NCI-H2081 treated with DMSO at 0.1 percent for 48 hours (cell line): ENCODE measurements at places on chromosomes 6 and 20.

DNA sequence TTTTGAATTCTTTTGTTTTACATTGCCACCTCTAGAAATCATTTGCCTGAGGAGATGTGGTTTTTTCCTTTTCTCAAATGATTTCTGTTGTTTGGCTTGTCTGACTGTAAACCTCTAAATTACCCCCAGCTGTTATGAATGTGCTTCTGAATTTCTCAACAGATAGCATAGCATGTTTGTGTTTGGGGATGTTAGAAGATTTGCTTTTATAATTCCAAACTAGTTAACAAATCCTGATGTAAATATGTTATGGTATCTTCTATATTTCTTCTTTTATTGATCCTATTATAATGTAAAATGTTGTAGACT, 31.6 kb upstream of the EZR start:
- DNase-seq = no peak

GRCh38 chr6:14781772-14782525, 463.9 kb upstream of the JARID2 start:
- no peak for DNase-seq

DNA sequence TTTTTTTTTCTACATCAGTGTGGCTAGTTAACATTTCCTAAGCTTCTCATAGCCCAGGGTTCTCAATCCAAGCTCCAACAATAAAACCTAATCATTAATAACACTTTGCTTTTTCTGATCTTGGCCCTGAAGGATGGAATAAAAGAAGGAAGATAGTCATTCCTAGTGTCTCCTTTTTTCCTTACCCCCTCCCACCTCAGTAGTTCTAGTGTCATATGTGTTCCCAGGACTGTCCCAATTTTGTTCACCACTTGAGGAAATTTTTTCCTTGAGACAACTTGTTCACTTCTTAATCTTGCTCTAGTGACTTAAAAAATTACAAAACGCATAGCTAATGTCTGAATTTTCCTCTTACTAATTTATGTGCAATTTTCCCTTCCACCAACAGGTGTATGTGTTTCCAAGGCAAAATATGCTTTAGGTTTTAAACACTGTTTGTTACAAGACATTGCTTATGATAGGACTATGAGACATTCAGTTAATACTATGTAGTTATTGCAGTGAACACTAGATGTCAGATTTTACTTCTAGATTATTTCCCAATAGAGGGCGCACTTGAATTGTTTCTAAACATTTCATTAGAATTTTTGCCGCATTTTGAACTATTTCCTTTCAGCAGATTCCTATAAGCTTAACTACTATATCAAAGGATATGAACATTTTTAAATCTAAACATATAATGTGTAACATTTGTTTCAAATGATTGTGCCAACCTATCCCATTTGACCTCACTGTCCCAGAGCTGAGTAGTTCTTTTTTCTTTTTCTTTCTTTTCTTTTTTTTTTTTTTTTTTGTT, 18.5 kb upstream of the C6orf141 start:
- no peak for DNase-seq

DNA sequence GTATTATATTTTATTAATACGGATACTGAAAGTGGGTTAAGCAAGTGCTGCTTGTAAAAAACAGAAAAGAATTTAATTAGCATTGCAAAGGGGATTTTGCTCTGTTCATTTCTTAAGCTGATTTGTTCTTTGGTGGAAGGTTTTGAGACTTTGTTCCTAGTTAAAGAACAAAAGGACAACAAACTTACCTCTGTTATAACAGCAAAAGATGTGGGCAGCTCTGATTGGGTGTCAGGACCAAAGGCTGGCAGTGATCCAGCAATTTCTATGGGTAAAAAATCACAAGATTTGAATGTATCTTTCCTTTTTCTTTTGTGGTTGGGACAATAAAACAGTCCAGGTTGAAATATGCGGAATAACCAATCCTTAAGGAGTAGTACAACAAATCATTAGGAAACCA, 68.8 kb downstream of the IMPG1 start:
- DNase-seq = no peak

GRCh38 chr20:33211817-33212424, 5.2 kb upstream of the BPIFA3 start:
- no peak for DNase-seq
